ENCODE measurements at places on chromosomes 11 and 22.

DNA sequence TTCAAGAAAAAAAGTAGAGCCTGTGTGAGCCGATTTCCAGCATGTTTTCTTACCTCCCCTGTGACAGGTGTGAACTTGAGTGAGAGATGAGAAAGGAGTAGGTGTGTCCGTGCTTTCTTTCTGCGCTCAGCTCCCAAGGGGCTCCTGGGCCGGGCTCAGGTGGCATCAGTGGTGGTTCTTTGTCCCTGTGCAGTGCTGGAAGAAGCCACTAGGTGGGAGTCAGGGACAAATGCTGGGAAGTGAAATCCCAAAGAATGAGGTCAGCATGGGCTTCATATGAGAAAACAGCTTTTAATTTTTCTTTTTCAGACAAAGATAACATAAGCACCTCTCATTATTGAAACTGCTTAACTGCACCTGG is 57.8 kb downstream of the PPFIBP2 start:
- no peak overlapping the region for H3K4me3 ChIP-seq
- DNase-seq: peak; percentile 85
- peaks cover 47% of the 10 kb centered on the region for H3K4me1 ChIP-seq
- H3K27ac ChIP-seq: peak overlapping the region; percentile 66
- no peaks in the 10 kb centered on the region for H3K27me3 ChIP-seq
- H3K36me3 ChIP-seq: no peaks in the 10 kb centered on the region

DNA sequence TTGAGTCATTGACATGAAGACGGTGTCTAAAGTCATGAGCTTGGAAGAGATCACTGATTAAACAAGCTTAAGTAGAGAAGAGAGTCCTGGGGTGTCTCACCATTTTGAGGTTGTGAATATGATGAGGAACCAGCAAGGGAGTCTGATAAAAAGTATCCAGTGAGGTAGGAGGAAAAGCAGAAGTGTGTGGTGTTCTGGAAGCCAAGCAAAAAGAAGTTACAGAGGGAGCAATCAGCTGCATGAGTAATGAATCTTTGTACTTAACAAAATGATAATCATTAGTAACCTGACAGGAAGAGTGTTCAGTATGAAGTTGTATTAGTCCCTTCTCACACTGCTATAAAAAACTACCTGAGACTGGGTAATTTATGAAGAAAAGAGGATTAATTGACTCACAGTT is 131.3 kb downstream of the C11orf87 start:
- DNase-seq: no peak
- H3K36me3 ChIP-seq: no peaks in the 10 kb centered on the region
- no peaks in the 10 kb centered on the region for H3K4me1 ChIP-seq
- no peak overlapping the region for H3K4me3 ChIP-seq
- no peak overlapping the region for H3K27ac ChIP-seq

GRCh38 chr11:41784513-41785335 is 325.3 kb upstream of the LRRC4C start:
- H3K36me3 ChIP-seq: no peaks in the 10 kb centered on the region
- H3K27me3 ChIP-seq: no peaks in the 10 kb centered on the region

DNA sequence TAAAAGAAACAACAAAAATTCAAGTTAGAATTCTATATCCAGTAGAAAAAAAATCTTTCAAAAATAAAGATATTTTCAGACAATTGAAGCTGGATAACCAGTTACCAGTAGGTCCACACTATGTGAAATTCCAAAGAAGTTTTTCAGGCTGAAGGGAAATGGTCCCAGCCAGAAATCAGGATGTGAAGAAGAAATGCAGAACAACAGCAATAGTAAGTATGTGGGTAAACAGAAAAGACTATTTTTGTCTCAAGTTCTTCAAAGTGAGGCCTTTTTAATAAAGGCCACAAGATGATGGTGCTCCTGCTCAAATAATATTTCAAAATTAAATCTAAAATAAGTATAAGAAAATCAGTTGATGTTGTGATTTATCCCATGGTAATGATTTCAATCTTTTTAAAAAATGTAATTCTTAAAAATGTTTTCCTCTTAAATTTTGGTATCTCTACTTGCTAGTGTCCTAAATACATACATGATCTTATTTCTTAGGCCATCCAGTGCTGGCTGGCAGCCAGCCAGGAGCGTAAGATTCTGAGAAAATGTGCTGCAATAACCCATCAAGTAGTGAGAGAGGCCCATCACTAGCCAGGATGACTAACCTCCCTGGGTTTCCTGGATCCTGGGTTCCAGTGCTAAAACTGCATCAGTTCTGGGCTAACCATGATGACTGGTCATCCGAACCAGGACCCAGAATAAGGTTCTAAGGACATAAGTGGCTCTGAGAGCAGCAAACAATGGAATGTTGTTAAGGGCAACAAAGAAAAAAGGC is 15.6 kb upstream of the UCP3 start:
- H3K27ac ChIP-seq: no peak overlapping the region
- peak; percentile 45 for DNase-seq
- no peak overlapping the region for H3K4me3 ChIP-seq
- H3K36me3 ChIP-seq: peaks cover 24% of the 10 kb centered on the region
- H3K4me1 ChIP-seq: peaks cover 6% of the 10 kb centered on the region

DNA sequence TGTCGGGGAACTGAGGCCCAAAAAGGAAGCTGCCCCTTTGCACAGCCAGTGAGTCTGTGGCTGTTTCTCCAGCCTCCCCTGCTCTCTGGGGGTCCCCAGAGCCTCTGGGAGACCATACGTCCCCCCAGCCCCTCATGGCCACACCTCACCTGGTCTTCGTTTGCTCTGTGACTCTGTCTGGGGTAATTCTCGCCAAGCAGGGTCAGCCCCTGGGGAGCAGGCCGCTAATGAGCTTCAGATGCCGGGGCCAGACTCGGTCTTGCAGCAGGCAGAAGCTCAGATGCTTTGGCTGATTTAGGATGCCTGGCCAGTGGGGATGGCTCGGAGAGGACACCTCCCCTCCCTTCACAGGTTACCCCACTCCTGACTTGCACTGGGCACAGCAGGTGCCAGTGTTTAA is 24.1 kb upstream of the WNT11 start:
- no peak overlapping the region for H3K27ac ChIP-seq
- no peak for DNase-seq
- no peaks in the 10 kb centered on the region for H3K36me3 ChIP-seq
- no peak overlapping the region for H3K4me3 ChIP-seq

GRCh38 chr11:38252620-38253019 is 1654.6 kb upstream of the RAG2 start:
- DNase-seq: no peak
- H3K36me3 ChIP-seq: no peaks in the 10 kb centered on the region
- no peak overlapping the region for H3K4me3 ChIP-seq
- no peaks in the 10 kb centered on the region for H3K27me3 ChIP-seq

DNA sequence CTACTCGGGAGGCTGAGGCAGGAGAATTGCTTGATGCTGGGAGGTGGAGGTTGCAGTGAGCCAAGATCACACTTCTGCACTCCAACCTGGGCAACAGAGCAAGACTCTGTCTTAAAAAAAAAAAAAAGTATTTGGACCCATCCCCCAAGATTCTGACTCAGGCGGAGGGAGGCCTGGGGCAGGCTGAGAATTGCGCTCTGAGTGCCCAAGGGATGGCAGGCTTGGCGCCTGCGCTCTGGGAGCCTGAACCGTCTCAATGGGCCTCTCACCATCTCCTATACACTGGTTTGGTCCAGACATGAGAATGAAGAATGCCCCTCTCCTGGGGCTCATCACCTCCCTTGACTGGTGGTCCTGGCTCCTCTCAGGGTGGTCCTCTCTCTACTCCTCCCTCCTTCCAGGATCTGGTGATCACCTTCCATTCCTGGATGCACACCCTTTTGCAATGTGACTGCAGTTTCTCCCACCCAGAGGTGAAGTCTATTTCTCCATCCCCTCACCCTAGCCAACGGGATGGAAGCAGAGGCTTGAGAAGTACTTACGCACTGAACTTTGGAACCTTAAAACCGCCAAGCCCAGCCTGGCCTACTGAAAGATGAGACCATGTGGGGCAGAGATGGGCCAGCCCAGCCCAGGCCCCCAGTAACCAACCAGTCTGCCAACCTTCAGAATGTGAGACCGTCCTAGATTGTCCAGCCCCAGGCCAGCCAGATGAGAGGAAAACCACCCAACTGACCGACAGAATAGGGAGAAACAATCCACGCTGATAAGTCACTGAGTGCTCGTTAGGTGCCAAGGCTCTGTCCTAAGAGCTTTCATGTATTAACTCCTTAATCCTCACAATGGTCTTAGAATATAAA is 4.9 kb downstream of the POLR3H start:
- no peak overlapping the region for H3K27ac ChIP-seq
- DNase-seq: no peak
- peaks cover 2% of the 10 kb centered on the region for H3K4me1 ChIP-seq

DNA sequence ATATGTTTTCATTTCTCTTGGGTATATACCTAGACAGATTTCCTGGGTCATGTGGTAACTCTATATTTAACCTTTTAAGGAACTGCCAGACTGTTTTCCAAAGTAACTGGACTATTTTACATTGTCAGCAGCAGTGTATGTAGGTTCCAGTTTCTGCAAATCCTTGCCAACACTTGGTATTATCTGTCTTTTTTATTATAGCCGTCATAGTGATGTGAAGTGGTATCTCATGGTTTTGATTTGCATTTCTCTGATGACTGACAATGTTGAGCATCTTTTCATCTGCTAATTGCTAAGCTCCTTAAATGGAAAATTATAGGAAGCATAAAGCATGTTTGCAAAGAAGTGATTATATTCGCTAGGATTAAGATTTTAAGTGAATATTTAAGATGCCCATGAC is 13.9 kb downstream of the NNMT start:
- H3K4me1 ChIP-seq: no peaks in the 10 kb centered on the region
- no peaks in the 10 kb centered on the region for H3K27me3 ChIP-seq
- H3K4me3 ChIP-seq: no peak overlapping the region
- no peak overlapping the region for H3K27ac ChIP-seq
- DNase-seq: no peak

DNA sequence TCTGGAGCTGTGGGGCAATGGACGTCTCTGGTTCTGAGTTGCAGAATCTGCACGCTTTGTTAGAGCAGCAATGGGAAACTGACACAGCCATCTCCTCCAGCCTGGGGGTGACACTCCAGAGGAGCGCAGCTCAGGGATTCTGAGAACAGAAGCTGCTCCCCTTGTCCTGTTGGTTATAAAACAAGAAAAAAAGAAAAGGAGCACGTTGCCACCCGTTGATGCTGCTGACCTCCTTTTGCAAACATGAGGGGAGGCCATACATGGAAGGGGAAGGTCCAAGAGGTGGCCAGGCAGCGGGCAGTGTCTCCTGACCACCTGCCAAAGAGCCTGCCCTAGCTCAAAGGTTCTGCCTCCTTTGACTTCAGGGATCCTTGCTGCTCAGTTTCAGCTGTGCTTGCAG is 61.0 kb downstream of the SPATA19 start:
- H3K27ac ChIP-seq: no peak overlapping the region
- no peaks in the 10 kb centered on the region for H3K36me3 ChIP-seq
- peaks cover 14% of the 10 kb centered on the region for H3K27me3 ChIP-seq
- no peak for DNase-seq
- no peaks in the 10 kb centered on the region for H3K4me1 ChIP-seq

DNA sequence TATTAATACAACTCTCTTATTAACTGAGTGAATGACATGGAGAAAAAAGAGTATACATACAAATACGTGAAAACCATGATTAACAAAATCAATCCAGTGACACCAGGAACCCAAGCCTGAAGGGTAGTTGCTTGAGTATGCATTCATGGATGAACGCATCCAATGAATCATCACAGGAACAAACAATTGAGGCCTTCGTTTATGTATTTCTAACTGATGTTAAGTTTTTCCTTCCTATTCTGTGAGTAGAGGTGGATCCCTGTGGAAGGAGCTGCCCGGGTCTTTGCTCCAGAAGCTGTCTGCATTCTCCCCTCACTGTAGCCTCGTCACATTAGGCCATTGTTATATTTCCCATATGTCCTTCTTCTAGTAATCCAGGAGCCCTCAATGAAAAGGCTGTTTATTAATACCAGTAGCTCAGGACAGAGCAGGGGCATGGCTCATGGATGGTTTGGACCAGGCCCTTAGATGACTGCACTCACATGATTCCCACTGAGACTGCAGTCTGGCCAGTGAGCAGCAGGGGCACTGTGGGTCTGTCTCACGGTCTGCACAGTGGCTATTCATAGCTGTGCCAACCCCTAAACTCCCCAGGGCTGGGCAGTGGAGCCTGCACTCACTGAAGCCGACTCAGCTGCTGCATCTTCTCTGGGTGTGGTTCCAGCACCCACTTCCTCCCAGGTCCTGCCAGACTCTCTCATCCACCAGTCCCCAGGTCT is 128.1 kb upstream of the TOP3B start:
- no peaks in the 10 kb centered on the region for H3K36me3 ChIP-seq
- no peaks in the 10 kb centered on the region for H3K27me3 ChIP-seq
- DNase-seq: peak; percentile 16
- no peak overlapping the region for H3K4me3 ChIP-seq
- H3K27ac ChIP-seq: no peak overlapping the region
- no peaks in the 10 kb centered on the region for H3K4me1 ChIP-seq

GRCh38 chr11:2698386-2699184 is 1.2 kb downstream of the KCNQ1OT1 start:
- DNase-seq: no peak
- H3K27ac ChIP-seq: peak overlapping the region; percentile 73
- no peaks in the 10 kb centered on the region for H3K27me3 ChIP-seq
- H3K4me1 ChIP-seq: peaks cover 39% of the 10 kb centered on the region

DNA sequence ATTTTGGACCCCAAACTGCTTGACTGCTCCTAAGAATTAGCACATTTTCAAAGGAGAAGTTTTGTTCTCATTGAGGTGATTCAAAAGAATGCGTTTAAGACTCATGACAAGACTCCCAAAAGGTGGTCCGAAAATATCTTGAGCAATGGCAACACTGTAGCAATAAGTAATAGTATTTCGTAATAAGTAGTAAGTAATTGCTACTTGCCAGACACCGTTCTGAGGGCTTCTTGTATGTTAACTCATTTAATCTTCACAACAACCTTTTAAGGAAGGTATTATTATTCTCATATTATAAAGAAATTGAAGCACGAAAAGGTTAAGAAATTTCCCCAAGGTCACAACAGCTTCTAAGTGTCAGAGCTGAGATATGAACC is 184.0 kb upstream of the SORL1-AS1 start:
- no peak for DNase-seq
- H3K4me3 ChIP-seq: no peak overlapping the region
- H3K4me1 ChIP-seq: no peaks in the 10 kb centered on the region

DNA sequence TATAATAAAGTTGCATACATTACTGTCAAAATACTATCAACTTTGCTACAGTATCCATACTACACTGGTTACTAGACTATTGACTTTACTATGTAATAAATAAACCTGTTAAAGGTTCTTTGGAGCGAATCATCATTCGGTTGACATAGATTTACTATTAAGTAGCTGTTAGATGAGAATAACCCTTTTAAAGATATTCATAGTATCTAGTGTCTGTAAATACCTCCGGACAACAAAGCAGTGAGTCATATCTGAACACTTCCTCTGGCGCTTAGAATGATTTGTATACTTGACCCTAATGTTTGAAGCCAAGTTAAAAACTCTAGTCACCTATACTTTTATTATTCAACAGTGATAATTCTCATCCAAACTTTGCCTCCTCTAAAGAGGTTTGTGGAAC is 84.7 kb downstream of the MSANTD4 start:
- H3K4me1 ChIP-seq: no peaks in the 10 kb centered on the region
- no peak overlapping the region for H3K27ac ChIP-seq
- H3K27me3 ChIP-seq: no peaks in the 10 kb centered on the region
